ENCODE measurements at places on chromosomes 2 and 18.

DNA sequence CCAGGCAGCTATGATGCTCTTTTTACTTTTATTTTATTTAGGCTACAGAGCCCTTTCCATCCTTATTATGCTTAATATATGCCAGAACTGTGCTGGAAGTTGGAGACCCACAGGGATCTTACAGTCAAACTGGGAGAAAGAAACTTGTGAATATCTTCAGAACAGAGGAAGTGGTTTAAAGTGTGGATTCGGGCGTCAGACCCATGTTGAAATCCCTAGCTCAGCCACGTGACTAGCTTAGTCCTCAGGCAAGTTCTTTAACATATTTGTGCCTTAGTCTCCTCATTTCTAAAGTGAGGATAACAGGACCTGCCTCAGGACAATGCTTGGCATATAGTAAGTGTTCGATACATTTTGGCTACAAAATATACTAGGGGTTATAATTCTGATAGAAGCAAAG lies 59.1 kb downstream of the MAP3K20 start:
- DNase-seq, result peak; percentile 58

GRCh38 chr2:173568054-173568453 lies 213.4 kb downstream of the CDCA7 start:
- DNase-seq, result peak; percentile 57

DNA sequence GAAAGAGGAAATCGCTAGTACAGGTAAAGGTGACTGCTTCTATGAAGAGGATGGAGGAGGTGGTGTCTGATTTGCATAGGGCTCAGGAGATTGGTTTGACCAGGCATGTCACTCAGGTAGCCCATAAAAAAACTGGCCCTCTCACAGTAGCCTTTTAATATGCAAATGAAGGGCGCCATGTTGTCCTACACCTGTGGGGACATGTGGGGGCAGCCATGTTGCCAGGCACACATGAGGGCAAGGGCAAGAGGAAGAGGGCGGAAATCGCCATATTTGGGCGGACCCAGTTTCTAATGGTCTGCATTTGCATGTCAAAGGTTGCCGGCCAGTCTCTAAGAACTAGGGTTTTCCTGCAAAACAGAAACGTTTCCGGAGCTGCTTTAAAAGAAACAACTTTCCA lies 1330.6 kb downstream of the DSC3 start:
- no peak for DNase-seq

DNA sequence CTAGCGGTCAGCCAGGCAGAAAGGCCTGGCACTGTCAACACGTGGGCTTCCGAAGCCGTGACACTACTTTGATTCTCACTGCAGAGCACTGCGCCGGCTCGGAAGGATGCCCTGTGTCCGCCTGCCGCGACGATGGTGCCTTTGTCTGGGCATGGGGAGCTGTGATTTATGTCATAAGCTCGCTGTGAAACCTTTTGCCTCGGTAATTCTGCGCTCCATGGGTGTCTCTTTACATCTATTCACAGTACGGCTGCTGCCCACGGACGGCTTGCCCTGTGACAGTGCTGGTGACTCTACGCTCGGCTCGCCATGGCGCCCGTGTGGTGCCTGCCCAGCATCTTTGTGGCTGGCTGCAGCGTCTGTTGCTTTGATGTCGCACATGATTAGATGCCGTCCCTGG lies 43.1 kb upstream of the GBX2 start:
- no peak for DNase-seq

GRCh38 chr2:32009516-32010256 lies 1.1 kb downstream of the MEMO1 start:
- DNase-seq, result peak; percentile 55

DNA sequence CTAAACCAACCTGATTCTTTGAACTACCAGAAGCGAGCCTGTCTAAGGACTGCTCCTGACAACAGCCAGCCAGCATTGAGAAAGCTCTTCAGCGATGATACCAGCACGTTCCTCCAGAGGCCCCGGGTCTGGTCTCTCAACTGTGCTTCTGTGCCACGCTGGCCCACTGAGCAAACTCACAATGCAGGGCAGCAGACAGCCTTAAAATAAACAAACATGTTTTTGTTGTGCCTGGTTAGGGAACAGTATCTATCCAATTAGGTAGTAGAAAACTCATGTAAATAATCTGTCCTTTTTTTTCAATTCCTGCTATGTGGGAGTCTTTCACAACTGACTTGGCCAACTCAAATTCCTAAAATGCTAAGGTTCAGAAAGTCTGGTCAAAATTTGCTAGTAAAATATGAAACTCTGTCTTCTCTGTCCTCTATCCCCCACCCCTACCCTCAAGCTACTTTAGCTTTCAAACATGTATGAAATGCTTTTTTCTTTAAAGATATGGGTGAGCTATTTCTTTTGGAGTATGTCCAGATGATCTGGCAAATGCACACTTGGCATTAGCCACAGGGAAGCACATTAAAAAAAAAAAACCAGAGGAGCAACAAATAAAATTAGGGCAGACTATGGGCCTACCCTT lies 21.4 kb upstream of the EML4 start:
- DNase-seq, result no peak

GRCh38 chr2:44181648-44182047 lies 13.0 kb downstream of the PPM1B start:
- peak; percentile 35 for DNase-seq

DNA sequence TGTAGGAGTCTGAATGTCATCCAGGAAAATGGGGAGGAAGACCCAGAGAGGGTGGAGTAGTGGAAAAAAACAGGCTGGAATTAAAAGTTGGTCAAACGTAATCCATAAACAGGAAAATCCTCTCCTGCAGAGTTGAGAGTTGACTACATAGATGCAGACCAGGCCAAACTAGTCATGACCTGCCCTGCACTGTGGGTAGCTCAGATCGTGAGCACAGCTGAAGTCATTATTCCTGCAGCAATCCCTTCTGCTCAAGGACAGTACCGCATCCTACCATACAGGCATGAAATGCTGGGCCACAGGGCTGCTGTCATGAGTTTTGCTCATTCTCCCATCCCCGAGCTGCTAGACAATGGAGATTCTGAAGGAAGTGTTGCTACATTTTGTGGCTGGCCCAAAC lies 352.2 kb downstream of the EN1 start:
- DNase-seq, result no peak

- DNase-seq, result no peak
Measured at GRCh38 chr2:179129574-179130238, 79.8 kb upstream of the CCDC141 start.

GRCh38 chr2:190065839-190066238 lies 3.3 kb upstream of the MSTN start:
- no peak for DNase-seq

DNA sequence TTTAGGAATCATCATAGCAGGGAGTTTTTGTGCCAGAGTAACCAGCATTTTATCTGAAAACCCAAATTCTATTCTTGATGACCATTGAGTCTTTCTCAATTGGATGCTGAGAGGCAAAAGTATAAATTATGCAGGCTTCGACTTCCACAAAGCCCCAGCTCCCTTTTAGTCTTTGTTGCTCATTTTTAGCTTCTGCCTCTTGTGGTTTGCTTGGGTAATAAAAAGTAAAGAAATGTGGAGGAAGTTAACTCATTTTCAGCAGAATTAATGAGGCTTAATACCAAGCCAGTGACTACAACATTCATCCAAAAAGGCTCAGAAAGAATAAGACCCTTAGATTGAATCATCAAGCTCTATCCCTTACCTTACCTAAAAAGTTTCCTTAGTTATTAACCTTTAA lies 18.6 kb downstream of the ERMN start:
- peak; percentile 45 for DNase-seq

- no peak for DNase-seq
Measured at GRCh38 chr2:53312721-53313120, 454.9 kb upstream of the CHAC2 start.

DNA sequence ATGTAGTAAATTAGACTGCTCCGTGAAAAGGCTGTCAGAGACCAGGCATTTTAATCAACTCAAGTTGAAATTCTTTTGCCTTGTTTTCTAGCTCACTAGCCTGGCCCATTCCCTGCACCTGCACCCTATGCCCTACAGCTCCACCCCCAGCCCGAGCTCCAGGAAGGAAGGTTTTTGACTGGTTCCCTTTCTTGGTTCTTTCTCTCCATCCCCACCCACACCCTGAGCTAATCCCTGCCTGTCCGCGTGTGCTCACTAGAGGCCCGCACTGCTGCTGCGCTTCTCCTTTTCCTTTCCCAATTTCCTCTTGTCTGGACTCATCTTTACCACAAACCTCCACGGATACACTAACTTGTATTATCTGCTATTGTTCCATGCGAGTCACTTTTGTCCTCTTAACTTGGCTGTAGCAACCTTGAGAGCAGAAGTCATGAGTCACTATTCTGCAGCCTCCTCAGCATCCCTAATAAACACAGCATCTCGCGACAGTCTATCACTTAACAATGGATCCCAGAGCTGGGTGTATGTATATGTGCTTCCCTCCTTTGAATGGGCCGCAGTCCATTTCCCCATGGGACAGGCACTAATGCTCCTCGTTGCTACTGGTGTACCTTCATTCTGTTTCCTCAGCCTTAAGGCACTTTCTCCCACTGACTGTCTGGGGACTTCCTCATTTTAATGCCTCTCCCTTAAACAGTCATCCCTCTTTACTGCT lies 36.5 kb downstream of the COLEC12 start:
- DNase-seq, result peak; percentile 70

GRCh38 chr18:22505141-22505591 lies 87.5 kb upstream of the CTAGE1 start:
- no peak for DNase-seq

- no peak for DNase-seq
Measured at GRCh38 chr18:40013001-40013609, 1941.9 kb upstream of the PIK3C3 start.

- DNase-seq, result peak; percentile 80
Measured at GRCh38 chr2:58900246-58901027, 659.3 kb upstream of the FANCL start.

- no peak for DNase-seq
Measured at GRCh38 chr2:198080879-198081765, 276.7 kb downstream of the PLCL1 start.

- DNase-seq, result peak; percentile 18
Measured at GRCh38 chr2:113755035-113755834, 1.2 kb downstream of the SLC35F5 start.

- no peak for DNase-seq
Measured at GRCh38 chr2:143426296-143426695, 297.1 kb downstream of the ARHGAP15 start.

- DNase-seq, result no peak
Measured at GRCh38 chr2:177818412-177818811, 254.2 kb downstream of the PDE11A start.

- DNase-seq, result no peak
Measured at GRCh38 chr2:226558418-226558817, 241.2 kb downstream of the IRS1 start.

DNA sequence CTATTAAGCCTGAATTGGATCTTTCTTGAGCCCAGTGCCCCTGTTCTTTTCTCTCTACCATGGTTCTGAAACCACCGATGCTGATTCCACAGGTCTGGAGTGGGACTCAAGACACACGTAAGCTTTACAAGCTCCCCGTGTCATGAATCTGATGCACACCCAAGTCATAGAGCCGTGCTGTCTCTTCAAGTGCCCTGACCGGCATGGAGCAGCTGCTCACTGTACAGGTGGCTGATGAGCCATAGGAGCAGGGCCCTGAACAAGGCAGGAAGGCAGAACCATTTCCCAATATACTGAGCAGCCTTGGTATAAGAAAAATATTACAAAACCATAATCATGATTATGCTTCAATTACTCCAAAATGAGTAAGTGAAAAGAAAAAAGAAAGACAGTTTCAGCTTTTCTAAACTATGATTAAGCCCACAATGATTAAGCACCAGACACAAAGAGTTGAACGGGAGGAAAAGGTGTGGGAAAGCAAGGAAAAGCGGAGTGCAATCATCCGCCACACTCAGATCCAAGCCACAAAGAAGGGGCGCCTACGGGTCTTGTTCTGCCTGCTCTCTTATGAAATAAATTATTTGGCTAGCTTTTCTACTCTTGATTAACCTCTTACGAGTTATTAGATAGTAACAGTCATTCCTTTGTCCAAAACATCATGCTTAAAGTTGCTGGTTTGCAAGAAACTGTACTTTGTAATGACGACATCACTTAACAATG lies 41.7 kb downstream of the NOL10 start:
- DNase-seq, result no peak

- DNase-seq, result no peak
Measured at GRCh38 chr2:228841877-228842276, 429.2 kb downstream of the PID1 start.

GRCh38 chr2:75703589-75704287 lies 7.0 kb downstream of the GCFC2 start:
- DNase-seq, result no peak

GRCh38 chr2:172655838-172656573 lies 79.6 kb upstream of the RAPGEF4 start:
- no peak for DNase-seq

GRCh38 chr2:99748344-99748743 lies 258.5 kb upstream of the REV1 start:
- DNase-seq, result no peak

- DNase-seq, result no peak
Measured at GRCh38 chr18:57137847-57138246, 9.0 kb upstream of the BOD1L2 start.

- no peak for DNase-seq
Measured at GRCh38 chr2:579351-579886, 97.8 kb downstream of the TMEM18 start.

GRCh38 chr2:205531489-205532148 lies 150.7 kb upstream of the NRP2 start:
- DNase-seq, result no peak

DNA sequence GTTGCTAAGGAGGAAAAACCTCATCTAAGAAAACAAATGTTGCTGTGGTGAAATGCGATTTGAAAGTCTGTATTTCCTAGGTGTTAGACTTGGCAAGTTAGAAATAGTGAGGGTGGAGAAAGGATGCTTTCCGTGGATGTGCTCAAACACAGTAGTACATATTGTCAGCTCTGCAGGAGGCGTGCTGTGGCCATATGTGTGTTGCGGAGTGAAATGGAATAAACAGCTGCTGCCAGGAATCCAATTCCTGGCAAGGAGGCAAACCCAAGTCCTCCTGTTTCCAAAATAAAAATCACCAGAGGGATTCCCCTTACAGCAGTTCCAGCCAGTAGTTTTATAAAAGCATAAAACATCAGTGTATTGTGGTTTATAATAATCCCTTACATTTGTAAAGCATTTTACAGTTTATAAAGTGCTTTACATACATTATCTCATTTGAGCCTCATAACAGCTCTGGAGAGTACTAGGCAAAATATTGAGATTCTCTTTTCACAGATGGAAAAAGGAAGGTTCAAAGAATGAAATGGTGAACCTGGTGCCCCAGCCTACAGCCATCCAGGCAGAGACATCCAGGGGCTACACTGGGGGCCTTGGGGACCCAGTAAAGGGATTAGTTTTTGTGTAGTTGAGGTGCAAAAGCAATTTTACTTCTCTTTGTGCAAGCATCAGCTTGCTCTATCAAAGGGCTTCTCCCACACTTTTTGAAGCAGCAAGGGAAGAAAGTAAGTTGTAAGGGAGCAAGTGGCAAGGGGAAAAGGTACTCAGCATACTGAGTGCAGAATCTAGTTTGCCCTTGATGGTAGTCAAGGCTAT lies 206.0 kb downstream of the AGPS start:
- DNase-seq, result no peak

- no peak for DNase-seq
Measured at GRCh38 chr18:7980136-7980535, 413.0 kb downstream of the PTPRM start.

All from KBM-7 (cell line).